ENCODE measurements at places on chromosomes 4 and X.

DNA sequence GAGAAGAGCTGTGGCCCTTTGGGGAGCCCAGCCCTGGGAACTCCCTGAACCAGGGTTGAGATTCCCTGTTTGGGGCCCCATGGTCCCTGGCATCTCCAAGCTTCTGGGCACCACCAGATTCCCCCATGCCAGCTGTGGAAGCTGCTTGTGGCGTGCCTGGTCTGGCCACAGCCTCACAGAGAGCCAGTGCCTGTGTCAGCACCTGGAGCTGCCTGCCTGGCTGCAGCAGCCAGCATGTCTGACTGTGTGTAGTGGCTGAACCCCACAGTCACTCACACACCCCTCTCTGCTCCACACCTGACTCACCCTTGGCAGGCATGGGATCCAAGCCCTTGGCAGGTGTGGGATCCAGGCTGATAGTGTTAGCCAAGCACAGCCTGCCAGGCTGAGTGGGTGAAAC is 97.2 kb upstream of the GALNTL6 start:
- DNase-seq: no peak

DNA sequence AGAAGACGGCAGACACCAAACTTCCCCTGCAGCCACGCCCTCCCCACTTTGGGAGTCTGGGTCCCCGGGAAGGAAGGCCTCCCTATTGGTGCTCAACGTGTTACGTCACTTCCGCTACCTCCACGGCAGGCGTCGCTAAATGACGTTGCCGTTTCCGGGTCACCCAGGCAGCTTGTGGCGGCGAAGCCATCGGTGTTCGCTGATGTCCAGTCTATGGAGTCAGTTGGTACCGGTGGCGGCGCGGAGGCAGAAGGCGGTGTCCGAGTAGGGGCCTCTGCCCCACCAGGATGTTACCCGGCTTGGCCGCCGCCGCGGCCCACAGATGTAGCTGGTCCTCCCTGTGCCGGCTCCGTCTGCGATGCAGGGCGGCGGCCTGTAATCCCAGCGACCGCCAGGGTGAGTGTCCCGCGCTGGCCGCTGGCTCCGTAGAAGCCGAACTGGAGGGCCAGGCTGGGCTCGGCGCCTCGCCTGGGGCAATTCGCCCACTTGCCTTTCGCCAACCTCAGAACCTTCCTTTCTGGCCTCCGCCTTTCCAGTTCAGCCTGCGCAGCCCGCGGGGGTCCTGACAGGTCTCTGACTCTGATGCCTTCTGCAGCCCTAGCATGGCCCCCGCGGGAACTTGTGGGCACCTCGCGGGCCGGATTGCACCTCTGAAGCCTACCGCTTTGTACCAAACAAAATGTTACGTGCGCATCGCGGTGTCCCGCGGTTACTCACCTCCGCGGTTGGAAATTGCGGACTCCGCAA is at the start of gene SLC30A9:
SLC30A9 (plus strand) TSS at position 166 of the 747 bp plus-strand sequence; CDS start at position 288, 122 bp downstream.
- DNase-seq: peak; percentile 92

DNA sequence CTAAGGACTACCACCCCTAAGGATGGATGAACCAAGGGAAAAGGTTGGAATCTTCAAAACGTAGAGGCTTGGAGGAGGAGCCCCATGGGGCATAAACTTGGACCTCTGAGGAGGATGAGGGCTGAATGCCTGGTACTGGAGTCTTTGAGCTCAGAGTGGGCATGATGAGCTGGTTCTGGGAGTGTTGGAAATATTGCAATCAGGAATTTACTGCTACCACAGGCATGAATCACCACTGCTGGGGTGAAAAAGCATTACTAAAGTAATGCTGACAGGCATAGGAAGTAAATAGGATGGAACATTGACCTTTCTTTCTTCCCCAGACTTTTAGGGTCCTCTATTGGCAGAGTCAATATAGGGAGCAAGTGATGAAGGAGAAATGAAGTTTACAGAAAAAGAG is 105.8 kb upstream of the RPS6KA3 start:
- peak; percentile 64 for DNase-seq

GRCh38 chrX:134294548-134294947 is 57.6 kb downstream of the CCDC160 start:
- DNase-seq: peak; percentile 1

GRCh38 chrX:111460607-111461006 is 48.6 kb upstream of the DCX start:
- DNase-seq: no peak

DNA sequence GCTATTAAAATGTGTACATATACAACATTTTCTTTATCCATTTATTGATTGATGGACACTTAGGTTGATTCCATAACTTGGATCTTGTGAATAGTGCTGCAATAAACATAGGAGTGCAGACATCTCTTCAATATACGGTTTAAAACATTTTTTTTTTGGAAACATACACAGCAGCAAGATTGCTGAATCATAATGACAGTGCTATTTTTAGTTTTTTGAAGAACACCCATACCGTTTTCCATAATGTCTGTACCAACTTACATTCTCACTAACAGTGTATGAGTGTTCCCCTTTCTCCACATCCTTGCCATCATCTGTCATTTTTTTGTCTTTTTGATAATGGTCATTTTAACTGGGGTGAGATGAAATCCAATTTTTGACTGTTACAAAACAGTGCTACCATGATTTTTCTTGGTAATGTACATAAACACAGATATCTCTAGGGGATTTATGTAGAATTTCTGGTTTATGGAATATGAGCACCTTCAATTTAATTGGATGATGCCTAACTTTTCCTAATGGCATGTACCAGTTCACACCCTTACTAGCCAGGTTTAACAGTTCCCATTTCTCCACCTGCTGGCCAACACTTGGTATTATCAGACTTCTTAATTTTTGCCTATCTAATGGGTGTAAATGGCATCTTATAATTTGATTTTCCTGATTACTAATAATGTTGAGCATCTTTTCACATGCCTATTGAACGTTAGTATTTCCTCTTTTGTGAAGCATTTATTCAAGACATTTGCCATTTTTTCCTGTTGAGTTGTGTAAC is 21.0 kb upstream of the TMSB15B start:
- DNase-seq: peak; percentile 17

DNA sequence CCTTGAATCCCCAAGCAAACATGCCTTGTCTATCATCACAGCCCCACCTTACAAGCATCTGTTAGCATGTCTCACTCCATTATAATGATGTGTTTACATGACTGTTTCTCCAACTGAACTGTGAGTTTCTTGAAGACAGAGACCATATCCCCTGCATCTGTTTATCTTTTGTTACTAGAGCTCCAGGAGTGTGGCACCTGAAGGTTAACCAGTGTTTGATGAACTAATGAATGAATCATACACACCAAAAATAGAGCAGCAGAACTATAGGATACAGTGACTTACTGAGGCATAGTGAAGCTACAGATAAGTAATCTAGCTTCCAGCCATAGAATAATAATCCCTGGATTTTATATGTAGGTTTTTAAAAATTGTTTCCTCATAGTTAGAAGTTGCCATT is 331.0 kb downstream of the PCDH7 start:
- DNase-seq: peak; percentile 44

DNA sequence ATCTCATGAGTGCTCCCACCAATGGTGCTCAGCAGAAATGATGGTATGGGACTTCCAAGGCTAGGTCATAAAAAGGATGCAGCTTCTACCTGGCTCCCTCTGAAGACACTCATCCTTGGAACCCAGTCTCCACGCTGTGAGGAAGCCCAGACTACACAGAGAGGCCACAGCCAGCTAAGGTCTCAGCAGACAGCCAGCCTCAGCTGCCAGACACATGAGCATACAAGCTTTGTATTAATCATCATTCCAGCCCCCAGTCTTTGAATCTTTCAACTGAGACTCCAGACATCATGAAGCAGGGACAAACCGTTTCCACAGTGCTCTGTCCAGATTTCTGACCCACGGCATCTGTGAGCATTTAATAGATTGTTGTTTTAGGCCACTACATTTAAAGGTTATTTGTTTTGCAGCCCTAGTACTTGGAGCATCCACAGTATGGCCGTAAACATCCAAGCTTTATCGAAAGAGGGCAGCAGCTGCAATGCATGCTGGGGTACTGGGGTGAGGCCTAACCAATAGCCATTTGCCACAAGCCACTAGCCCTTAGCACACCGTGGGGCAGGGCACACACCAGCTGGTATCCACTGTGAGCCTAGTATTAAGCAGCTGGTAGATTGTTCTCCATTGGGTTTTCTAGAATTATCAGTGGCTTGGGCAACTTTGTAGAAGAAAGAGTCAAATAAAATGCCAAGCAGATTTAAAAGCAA is 449.1 kb downstream of the BCOR start:
- DNase-seq: no peak

GRCh38 chr4:105174098-105174497 is 27.4 kb downstream of the TET2 start:
- no peak for DNase-seq

- no peak for DNase-seq
These were observed 71.3 kb downstream of the FNIP2 start for GRCh38 chr4:158840131-158840530.

- DNase-seq: no peak
These were observed 7.4 kb upstream of the TBC1D25 start for GRCh38 chrX:48532161-48532560.

GRCh38 chrX:10749113-10749512 is 128.7 kb upstream of the MID1 start:
- peak; percentile 64 for DNase-seq

GRCh38 chrX:48919360-48919841 is 577 bp upstream of the PIM2 start:
- peak; percentile 14 for DNase-seq

GRCh38 chr4:8422327-8422726 is 18.2 kb downstream of the ACOX3 start:
- DNase-seq: no peak

DNA sequence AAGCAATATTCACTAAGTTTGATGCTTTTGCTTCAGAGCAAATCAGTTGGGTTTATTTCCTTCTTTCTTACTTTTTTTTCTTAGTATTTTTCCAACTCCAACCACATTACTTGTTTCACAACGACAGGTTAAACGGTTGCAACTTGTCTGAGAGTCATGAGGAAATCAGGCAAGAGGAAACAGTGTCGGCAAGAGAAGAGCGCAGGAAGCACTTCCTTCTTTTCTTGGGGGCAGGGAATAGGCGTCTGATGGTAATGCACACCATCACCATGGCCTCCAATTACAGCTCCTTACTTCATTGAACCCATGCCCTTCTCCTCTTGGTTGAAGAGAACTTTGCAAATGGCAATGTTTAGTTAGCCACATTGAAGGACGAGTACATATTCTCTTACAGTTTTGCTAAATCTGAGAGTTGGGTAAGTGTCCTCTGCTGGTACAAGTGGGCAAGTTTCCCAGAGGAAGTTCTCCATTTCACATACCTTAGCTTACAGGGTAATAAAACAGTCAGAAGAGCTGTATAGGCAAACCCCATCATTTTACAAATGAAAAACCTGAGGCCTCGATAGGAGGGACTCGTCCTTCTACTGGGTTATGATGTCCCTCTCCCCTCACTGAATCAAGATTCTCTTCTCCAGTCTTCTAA is 8.3 kb upstream of the CXCL8 start:
- DNase-seq: no peak

DNA sequence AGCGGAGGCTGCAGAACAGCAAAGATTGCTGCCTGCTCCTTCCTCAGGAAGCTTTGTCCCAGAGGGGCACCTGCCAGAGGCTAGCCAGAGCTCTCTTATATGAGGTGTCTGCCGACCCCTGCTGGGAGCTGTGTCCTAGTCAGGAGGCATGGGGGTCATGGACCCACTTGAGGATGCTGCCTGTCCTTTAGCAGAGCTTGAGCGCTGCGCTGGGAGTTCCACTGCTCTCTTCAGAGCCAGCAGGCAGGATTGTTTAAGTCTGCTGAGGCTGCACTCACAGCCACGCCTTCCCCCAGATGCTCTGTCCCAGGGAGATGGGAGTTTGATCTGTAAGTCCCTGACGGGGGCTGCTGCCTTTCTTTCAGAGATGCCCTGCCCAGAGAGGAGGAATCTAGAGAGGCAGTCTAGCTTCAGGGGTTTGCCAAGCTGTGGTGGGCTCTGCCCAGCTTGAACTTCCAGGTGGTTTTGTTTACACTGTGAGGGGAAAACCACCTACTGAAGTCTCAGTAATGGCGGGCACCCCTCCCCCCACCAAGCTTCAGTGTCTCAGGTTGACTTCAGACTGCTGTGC is 10.9 kb downstream of the DCK start:
- no peak for DNase-seq

GRCh38 chrX:47579537-47579936 is 2.7 kb upstream of the TIMP1 start:
- DNase-seq: no peak

GRCh38 chr4:151862766-151863165 is 102.0 kb upstream of the GATB start:
- peak; percentile 52 for DNase-seq

GRCh38 chrX:82092307-82092706 is 890.4 kb downstream of the SH3BGRL start:
- no peak for DNase-seq

DNA sequence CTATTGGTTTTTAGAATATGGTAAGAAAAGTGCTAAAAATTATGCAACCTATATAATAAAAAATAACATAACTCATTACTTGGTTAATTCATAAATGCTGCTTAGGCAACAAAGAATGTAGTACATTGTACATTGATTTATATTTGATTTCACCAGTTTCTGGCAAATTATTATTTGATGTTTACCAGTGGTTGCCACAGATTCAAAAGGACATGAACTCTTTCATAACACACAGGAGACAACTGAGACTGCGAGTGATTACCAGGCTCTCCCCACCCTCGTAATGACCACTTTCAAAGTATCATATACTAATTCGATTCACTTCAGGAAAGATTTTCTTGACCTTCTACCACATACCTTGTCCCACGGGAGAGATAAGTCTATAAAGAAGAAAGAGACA is 158.5 kb downstream of the NR3C2 start:
- DNase-seq: no peak

DNA sequence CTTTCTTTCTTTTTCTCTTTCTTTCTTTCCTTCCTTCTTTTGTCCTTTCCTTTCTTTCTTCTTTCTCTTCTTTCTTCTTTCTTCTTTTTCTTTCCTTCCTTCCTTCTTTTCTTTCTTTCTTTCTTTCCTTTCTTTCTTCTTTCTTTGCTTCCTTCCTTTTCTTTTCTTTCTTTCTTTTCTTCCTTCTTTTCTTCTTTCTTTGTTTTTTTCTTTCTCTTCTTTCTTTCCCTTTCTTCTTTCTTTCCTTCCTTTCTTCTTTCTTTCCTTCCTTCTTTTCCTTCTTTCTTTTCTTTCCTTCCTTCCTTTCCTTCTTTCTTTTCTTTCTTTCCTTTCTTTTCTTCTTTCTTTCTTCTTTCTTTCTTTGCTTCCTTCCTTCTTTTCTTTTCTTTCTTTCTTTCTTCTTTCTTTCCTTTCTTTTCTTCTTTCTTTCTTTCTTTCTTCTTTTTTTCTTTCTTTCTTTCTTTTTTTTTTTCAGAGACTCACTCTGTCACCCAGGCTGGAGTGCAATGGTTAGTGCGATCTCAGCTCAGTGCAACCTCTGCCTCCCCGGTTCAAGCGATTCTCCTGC is 18.5 kb downstream of the TMEM187 start:
- no peak for DNase-seq

DNA sequence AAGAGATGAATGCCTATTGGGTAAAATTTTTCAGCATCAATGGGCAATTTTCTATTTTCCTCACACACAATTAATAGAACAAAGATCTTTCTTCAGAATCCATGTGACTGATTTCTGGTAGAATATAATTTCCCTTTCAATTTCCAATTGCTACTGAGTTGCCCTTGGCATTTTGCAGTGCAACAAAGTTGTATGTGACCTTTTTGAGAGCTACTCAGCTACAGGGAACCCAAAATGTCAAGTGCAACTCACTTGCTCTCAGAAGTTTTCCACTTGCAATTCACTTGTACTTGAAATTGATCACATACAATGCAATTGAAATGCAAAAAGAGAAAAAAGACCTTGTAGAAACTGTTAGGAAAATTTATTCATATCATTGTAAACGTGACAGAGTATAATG is 245.5 kb downstream of the BANK1 start:
- no peak for DNase-seq

All from LHCN-M2 (cell line).